ENCODE measurements at places on chromosomes 5 and 9.

GRCh38 chr9:27340285-27340674 lies 43.3 kb upstream of the EQTN start:
- no peak for DNase-seq

- DNase-seq: no peak
These were observed 8.7 kb downstream of the ENTREP1 start for GRCh38 chr9:69333716-69334115.

- DNase-seq: no peak
These were observed 67.1 kb downstream of the EHMT1 start for GRCh38 chr9:137685741-137686420.

DNA sequence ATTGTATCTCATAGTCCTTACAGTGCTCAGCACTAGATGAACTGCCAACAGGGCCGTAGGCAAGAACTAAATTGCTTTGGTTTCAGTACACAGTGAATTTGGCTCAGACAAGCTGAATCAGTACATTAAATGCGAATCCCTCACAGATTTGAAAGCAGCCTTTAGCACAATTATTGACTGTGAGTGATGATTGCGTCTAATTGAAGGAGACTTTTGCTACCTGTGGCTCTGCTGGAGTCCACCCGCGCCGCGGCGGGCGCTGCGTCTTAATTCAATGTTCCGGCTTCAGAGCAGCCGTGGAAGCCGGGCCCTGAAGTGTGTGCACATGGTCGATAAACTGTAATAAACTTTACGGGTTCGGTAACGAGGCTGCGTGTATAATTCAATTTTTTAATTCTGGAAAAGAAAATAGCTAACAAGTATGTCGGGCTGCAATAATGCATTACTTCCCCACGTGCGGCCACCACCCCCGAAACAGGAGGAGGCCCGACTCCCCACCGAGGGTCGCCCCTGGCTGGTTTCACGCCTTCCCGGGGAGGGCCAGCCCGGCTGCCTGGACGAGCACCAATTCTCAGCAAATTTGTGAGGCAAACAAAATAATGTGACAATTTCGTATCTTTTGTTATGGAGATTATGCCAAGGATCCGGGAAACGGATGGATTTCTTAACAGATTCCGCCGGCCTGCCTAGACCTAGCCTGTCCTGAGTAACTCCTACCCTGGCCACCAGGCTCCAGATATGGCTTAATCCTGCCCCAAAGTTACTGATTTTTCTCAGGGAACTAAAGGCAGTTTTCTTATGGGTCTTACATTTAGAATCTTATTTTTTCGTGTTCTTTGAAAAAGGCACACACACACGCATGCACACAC lies 269.4 kb upstream of the IRX1 start:
- DNase-seq: no peak

- DNase-seq: no peak
These were observed 22.1 kb downstream of the CPLX2 start for GRCh38 chr5:175893466-175893865.

GRCh38 chr9:135659252-135659651 lies 3.9 kb upstream of the LCN9 start:
- DNase-seq: no peak

DNA sequence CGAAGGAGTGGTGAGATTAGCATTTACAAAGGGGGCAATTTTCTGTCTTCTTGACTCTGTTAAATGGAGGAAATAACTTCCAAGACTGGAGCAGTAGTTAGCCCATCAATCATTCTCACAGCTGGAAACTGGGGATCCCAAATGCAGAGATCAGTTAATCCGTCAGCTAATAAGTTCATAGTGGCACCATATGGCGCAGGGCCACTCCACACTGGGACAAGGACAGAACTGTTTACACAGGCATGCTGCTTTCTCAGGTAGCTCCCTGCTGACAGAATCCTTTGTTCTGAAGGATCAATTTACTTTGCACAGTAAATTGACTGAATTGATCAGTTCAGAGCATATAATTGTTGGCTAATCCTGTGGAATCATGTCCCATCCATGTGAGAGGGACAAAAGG lies 395.7 kb downstream of the TMEM161B start:
- no peak for DNase-seq

All from stimulated activated CD8-positive, alpha-beta memory T cell treated with anti-CD3 and anti-CD28 coated beads, Interleukin-4, amount 100 ng/mL, for 1 hour (primary cell).